ENCODE measurements at places on chromosomes 7 and 10.

- no peak for DNase-seq
These were observed 895 bp downstream of the VSTM2A start for GRCh38 chr7:54543051-54543488.

GRCh38 chr7:145915679-145916078 lies 200.9 kb upstream of the CNTNAP2 start:
- DNase-seq, result no peak

GRCh38 chr10:60466267-60467201 lies 76.9 kb upstream of the ANK3 start:
- DNase-seq, result no peak

DNA sequence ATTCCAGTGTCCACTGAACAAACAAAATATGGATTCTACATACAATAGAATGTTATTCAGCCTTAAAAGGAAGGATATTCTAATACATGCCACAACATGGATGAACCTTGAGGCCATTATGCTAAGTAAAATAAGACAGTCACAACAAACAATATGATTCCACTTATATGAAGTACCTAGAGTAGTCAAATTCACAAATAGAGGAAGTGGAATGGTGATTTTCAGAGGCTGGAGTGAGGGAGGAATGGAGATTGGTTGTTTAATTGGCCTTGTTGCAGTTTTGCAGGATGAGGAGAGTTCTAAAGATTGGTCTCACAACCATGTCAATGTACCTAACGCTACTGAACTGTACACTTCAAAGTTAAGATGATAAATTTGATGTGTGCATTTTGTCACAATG lies 119.6 kb downstream of the CHN2 start:
- DNase-seq, result no peak

GRCh38 chr7:139457153-139457946 lies 26.1 kb downstream of the KLRG2 start:
- no peak for DNase-seq

- DNase-seq, result no peak
These were observed 135.7 kb downstream of the MAGI2 start for GRCh38 chr7:79317728-79318127.

- DNase-seq, result no peak
These were observed 58.9 kb downstream of the SH2D4B start for GRCh38 chr10:80596391-80597257.

DNA sequence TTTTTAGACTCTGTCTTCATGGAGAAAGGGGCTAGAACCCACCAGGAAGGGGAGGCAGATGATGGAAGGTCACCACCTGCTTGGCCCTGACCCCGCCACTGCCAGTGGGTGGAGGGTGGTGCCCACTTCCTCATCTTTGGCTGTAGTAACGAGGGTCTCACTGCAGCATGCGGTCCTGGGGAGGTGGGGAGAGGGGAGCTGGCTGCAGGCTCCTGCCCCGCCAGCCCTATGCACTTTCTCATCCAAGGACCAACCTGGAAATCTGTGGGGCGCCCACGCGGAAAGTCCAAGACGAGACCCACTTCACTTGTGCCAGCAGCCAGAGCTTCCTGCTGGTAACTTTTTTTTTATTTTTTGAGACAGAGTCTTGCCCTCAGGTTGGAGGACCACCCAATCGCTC lies 101.0 kb downstream of the CUX1 start:
- DNase-seq, result no peak

GRCh38 chr10:72460284-72460876 lies 105.7 kb upstream of the DNAJB12 start:
- DNase-seq, result no peak

DNA sequence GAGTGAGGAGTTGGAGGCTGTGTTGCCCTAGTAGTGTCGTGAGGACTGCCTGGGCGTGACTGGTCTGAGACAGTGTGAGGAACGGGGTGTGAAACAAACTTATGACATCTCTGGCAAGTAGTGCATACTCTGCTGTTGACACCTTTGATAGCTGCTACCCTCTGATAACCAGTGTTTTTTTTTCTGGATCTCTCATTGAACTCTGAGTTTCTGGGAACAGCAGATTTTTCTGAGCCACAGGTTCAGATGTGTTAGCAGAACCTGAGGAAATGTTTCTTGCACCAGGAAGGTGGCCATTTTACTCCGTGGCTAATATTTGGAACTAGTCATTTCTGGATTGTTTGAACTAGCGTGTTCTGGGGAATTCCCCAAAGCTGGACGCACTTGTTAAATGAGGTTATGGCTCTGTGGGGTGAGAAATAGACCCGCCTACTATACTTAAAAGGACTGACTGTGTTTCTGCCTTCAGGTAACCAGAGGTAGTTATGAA lies 52.9 kb downstream of the AUTS2 start:
- no peak for DNase-seq

DNA sequence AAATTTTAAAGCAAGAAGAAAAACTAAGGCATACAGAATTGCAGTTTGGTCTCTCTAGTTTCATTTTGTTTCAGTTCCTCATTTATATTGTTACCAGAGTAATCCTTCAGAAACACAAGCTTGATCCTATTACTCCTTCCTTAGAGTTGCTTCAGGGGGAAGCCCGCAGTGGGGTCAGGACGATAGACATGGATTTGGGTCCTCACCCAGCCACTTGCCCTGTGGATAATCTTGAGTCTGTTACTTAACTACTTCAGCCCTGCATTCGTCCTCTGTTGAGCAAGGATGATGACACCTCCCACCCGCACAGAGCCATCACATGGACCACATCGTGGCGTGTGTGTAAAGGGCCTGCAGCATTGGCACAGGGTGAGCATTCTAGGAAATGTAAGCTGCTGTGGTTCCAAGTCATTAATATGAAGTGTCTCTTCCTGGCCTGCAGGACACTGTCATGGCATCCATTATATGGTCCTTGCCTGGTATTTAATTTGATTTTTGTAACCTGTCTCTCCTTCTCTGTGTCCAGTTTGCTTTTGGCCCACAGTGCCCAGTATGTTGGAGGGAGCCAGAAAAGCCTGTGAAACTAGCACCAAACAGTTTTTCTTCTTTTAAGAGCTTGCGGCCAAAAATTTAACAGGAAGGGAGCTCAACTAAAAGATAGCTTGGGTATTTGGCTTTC lies 111.2 kb downstream of the EEPD1 start:
- no peak for DNase-seq

DNA sequence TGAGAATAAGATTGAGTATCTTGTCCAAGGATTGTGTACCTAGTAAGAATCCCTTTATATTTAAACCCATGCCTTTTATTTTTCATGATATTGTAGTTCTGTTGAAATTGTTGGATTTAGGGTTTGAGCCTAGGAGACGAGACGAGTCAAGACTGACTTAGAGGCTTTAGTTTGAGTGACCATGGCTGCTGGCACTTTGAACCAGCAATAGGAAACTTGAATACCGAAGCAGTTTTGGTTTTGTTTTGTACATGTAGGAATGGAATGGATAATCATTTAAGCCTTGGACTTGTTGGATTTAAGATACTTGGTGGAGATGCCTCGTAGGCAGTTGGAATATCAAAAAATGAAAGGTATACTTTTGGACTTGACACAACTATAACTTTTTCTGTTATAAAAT lies 229.0 kb downstream of the BICC1 start:
- DNase-seq, result no peak

- no peak for DNase-seq
These were observed 56.7 kb upstream of the EN2 start for GRCh38 chr7:155401231-155401630.

DNA sequence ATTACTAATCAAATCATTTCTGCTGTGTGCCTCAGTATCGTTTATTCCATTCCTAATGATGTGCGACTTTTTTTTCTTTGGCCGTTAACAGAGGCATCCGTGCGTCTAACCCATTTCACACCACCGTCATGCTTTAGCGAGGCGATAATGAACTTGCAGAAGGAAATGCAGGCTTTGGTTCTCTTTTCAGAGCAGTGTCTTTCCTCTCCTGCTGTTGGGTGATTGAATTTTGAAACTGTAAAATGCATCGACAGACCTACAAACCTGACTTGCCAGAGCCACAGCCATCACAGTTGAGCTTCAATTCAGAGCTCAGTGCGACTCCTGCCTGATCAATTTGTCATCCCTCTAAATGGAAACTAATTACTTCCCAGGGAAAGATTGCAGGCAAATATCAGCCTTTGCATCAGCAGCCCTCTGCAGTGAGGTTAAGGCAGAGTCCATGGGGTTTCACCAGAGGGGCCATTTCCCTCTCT lies 486.0 kb upstream of the GALNT17 start:
- no peak for DNase-seq

DNA sequence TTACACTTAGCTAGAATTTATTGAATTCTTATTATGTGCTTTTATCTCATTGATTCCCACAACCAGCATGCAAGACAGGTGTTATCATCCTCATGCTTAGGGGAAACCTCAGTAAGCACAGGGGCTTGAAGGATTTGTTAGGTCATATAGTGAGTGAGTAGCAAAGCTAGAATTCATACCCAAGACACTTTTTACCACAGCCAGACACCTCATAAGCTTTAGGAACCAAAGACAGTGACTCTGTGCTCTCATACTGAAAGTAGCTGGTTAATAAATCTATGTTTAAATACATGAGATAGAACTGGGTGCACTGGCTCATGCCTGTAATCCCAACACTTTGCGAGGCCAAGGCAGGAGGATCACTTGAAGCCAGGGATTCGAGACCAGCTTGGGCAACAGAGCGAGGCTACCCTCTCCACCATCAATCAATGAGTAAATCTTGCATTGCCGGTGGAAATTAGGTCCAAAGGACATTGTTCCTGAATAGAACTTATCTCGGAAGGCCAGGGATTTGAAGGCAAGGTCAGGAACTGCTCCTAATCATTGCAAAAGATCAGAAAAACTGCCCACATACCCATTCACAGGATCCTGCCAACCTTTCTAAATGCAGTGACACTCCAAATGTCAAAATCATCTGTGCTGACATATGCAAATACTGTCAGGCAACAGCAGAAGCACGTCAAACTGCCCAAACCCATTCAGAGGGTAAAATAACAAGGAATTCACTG lies 523.5 kb downstream of the PARD3 start:
- DNase-seq, result no peak

DNA sequence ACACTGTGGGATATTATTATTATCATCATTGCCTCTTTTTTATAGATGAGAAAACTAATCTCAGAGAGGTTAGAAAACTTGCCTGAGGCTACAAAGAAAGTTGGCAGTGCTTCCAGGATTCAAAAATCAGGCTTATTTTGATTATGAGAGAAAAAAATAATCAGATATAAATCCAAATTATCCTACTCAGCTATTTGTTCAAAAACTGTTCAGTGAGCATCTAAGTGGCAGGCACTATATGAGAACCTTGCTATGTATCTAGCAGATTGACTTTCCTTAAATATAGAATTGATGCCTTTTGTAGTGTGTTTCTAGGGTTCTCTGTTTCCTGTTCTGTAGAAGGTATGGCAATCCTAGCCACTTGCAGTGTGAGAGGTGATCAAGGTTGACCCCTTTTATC lies 60.0 kb upstream of the SLC35B4 start:
- no peak for DNase-seq

- no peak for DNase-seq
These were observed 168.2 kb downstream of the CACNA2D1 start for GRCh38 chr7:82275342-82275741.

- DNase-seq, result no peak
These were observed 8.2 kb downstream of the TFR2 start for GRCh38 chr7:100632951-100633717.

GRCh38 chr10:113808168-113808567 lies 45.7 kb downstream of the DCLRE1A start:
- no peak for DNase-seq

DNA sequence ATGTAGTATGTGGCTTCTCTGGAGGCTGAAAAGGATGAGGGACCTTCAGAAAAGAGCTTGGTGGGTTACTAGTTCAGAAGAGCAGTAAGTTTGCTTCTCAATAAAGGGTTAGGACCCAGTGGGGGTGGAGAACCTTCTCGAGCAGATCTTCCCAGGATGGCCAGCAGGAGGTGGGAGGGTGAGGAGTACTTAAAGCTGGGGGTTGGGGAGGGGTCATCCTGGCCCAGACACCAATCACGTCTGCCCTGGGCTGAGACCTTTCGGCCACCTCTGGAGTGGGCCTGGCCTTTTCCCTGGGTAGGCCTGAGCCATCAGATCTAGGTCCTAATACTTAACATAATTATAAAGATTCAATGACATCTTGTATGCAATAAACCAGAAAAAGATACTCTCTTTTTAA lies 149.0 kb upstream of the TCF7L2 start:
- DNase-seq, result no peak

DNA sequence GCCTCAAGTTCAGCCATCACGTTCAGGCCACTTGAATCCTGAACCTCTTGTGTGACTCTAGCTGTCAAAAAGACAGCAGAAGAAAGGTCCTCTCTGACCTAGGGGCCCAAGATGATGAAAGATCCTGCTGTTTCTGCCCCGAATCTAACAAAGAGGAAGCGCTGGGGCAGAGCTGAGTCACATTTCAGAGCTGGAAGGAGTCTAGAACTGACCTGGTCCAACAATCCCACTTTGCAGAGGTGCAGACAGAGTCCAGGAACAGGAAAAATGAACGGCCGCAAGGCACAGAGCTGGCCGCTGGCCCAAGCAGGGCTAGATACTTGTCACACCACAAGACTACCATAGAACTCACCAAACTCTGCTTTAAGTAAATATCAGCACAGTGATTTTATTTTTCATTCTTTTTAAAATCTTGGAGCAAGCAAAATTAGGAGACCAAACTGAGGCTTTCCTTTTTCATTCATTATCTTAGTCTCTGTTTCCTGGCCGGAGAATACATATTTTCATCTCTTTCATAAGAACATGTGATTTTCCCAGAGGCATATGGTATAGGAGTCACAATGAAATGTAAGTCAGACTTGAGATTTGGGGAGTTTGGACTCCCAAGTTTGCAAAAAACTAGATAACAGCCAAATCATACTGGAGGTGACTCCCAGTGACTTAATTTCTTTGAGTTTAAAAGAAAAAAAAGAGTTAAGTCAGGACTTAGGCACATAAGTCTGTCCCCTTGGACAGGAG lies 52.8 kb downstream of the CHST15 start:
- no peak for DNase-seq

DNA sequence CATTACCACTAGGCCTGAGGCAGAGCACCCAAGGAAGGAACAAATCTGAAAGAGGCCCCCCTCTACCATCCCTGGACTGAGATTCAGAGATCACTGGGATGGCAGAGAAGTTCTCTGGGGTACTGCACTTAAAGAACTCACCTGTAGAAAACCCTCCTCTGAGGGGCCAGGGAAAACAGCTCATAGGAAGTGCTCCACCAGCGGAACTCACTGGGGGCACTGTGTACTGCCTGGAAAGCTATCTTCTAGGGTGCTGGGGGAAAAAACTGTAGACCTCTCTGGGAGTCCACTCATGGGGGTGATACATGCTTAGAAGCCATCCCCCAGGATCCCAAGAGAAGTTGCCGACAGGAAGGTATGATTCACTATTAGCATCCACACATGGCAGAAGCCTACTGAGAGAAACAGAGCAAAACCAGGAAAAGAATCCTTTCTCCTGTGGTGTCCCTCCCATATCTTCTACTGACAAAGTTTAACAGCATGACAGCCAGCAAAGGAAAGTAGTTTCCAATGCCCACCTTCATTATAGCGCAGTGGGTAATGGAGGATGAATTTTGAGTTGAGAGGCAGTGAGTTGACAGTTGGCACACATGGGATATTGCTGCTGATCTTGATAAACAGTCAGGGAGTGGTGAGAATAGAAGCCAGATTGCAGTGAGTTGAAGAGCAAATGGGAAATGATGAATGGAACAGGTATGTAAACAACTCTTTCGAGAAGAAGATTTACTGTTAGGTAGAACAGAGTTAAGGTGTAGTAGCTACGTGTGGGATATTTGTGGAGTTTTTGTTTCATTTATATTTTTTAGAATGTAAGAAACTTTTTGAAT lies 20.9 kb downstream of the ANKIB1 start:
- DNase-seq, result no peak

- no peak for DNase-seq
These were observed 5.2 kb downstream of the CLIP2 start for GRCh38 chr7:74294191-74294998.

- DNase-seq, result no peak
These were observed 45.1 kb upstream of the NPTX2 start for GRCh38 chr7:98571986-98572385.

All from activated CD8-positive, alpha-beta memory T cell treated with anti-CD3 and anti-CD28 coated beads for 1 hour (primary cell).